ENCODE measurements at places on chromosomes 5 and 9.

DNA sequence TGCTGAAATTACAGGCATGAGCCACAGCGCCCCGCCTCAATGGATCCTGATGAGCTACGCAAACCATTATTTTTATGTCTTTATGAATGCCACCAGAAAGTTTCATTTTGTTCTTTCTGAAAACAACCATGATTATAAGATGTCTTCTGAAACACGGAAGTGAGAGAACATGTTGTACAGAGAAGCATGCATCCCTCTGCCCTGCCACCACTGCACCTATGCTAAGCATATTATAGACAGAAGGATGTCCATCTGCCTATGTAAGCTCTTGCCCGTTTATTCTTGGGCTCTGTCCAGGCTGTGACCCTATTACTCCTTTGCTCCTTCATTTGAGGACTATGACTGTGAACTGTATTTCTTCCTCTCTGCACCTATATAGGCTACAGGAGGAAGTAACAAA is 74.3 kb downstream of the GRAMD2B start:
- no peak for DNase-seq

GRCh38 chr5:68766952-68767464 is 326.8 kb upstream of the SLC30A5 start:
- DNase-seq = no peak

DNA sequence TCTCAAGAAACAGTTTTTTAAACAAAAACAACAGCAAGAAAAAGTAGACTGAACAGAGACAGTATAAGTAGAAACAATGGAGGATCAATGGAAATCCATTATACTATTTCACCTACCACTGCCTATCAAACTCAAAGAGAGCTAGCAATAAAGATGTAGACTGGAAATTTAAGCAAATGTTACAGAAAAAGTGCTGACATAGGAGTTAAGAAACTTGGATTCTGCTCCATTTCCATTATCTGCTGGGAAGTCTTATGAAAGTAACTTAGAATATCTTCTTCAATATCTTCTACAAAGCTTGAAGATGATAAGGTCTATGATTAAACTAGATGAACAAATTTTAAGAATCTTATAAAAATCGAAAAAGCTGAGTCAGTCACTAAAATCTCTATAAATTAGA is 1469.8 kb upstream of the C9orf72 start:
- no peak for DNase-seq

DNA sequence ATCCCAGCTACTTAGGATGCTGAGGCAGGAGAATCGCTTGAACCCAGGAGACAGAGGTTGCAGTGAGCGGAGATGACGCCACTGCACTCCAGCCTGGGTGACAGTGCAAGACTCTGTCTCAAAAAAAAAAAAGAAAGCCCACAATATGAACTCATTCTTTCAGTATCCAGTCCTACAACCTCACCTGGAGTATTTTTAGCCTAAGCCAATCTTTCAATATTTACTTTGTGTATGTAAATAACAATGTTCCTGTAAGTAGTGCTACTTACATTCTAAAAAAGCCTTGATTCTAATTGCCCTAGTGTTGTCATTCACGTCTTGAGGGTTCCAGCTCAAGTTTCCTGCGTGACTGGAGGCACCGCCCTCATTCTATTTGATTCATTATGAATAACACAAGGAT is 62.0 kb downstream of the BHMT start:
- no peak for DNase-seq

DNA sequence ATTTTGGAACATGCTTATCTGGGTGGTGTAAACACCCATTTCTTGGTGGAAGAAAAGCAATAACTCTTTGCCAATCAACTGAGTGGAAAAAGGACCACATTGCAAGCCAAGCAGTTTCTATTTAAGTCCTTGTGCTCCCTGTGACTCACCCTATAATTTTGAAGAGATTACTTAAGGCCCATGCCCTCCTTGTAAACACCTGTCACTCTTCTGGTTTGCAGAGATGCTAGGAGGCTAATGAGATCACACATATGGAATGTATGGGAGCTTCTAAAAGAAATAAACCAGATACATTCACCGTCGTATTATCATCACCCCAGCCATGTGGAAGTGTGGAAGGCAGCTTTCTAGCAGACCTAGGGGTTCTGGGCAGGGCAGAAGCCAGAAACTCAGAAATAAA is 337.1 kb downstream of the GADD45G start:
- no peak for DNase-seq

DNA sequence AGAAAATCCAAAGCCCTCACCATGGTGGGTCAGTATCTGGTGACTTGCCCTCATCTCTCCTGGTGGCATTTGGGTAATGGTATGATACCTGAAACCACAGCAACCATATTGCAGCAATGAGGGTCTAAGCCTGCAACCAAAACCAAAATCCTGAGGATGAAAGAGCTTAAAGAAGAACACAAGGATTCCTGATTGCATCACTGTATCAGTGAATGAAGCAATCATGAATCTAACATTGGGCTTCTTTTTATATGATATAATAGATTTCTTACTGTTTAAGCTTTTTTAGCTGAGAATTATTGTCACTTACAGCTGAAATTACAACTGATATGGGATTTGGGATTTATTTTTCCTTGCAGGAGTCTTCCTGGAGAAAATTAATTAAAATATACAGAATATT is 269.9 kb downstream of the MEF2C start:
- DNase-seq = no peak

GRCh38 chr9:36263683-36264082 is 5.4 kb upstream of the GNE start:
- DNase-seq = no peak

DNA sequence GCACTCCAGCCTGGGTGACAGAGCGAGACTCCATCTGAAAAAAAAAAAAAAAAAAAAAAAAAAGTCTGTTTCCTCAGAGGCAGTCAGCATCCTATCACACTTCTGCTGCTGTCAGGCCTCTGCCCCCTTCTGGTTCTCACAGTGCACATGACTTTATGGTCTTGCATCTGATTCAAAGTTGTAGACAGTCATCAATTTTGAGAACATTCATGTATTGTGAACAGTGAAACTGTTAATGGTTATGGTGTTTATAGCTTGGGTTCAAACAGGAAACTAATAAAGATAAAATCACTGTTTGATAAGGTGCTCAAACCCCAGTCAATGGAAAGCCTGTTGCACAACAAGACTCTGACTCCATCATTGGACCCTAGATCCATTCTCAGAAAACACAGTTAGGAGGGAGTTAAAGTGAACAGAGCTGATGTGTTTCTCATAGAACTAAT is 61.4 kb downstream of the FOXD1 start:
- DNase-seq = no peak

GRCh38 chr5:92907938-92908606 is 672.9 kb downstream of the NR2F1-AS1 start:
- DNase-seq = no peak

GRCh38 chr9:74847478-74848152 is 40.1 kb downstream of the TRPM6 start:
- DNase-seq = no peak

DNA sequence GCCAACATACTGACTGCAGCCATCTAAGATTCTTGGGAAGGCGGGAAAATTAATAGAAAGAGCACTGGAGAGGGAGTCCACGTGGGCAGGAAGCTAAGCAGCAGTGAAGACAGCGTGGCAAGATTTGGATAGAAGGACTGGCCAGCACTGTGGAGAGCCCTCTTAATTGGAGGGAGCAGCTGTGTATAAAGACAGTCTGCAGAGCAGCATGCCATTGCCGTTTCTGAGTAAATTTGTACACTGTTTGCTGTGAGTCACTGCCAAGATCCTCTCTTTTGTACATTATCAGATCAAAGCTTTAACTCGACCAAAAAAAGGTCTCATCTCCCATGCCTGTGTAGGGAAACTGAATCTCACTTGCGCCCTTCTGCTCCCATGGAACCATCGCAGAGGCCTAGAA is 45.3 kb downstream of the INSYN2B start:
- DNase-seq = no peak

- no peak for DNase-seq
Measured at GRCh38 chr5:98414938-98415337, 358.5 kb upstream of the RGMB start.

DNA sequence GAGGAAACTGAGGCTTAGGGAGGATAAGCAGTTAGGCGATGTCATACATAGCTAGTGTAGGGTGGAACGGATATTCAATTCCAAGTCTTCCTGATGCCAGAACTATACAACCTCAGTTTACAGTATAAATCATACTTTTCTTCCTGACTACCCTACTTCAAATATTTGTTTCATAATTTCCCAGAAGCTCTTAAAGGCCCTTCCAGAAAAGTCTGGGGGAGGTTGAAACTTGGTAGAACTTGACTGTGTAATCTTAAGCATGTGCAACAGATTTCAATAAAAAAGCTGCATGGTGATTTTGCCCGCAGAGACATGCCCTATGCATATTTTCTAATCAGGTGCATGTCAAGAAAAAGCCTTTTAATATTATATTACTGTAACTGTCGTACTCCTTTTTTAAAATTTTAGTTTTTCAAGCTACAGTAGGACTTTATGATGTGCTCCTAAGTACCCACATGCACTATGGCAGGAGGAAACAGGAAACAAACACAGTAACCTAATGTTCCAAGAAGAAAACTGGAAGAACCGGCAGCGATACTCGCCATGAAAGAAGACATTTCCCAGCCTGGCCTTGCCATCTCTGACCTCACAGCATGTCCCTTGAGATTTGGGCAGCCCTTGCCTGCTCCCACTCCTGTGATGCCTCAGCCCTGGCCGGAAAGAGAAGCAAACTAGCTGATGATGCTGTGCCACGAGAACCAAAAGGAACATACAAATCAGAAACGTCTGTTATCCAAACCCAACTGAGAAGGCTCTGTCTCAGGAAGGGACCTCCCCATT is 266.0 kb downstream of the EFNA5 start:
- no peak for DNase-seq
